Left lung (tissue), 14 donors: ENCODE measurements at places on chromosomes 1 and 21.

- no peak for DNase-seq
These were observed 31.0 kb upstream of the MAN1A2 start for GRCh38 chr1:117336088-117336817.

DNA sequence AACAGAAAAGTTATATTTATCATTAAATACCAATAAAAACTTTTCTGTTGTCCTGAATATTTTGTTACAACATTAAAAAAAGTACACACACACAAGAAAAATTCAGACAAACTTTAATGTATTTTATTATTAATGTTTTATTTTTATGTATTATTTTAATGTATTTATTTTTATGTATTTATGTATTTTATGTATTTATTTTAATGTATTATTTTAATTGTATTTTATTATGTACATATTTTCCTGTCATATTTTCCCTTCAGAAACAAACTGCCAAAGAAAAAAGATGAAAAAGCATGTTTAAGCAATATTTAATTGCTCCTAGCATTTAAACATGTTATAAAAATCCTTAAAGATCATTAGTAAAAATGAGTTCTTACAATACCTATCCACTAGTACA lies 222.1 kb downstream of the RERE start:
- DNase-seq = no peak

- DNase-seq = no peak
These were observed 75.4 kb downstream of the ETS2 start for GRCh38 chr21:38881131-38881530.

GRCh38 chr1:193614817-193615216 lies 428.4 kb upstream of the B3GALT2 start:
- DNase-seq = no peak

DNA sequence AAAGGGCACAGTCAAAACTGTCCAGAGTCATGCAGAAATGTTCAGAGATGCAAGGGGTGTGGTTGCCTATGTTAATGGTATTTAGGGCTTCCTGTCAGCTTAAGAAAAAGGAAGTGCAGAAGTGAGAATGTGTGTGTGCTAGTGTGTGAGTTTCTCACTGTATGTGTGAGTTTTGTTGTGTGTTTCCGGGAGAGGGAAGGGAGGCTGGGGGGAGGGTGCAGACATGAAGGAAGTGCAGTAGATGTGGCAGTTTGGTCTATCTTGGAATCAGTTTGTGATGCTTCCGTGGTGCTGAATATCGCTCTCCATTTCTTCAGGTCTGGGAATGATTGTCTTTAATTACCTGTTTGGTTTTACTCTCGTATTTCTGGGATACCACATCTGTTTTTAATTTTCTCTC lies 16.5 kb upstream of the ATP6V1G3 start:
- peak; percentile 40 for DNase-seq

DNA sequence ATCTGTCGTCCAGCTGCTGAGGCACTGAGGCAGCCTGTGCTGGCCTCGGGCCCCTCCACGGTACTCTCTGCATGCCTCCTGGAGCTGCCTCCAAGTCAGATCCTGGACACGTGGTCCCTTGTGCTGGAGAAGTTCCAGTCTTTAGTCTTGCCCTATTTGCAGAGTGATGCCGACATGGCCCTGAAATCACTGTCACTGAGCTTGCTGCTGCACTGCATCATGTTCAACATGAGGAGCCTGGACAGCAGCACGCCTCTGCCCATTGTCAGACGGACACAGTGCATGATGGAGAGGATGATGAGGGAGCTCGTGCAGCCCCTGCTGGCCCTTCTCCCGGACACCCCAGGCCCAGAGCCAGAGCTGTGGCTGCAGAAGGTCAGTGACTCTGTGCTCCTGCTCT lies 10.0 kb downstream of the URB2 start:
- DNase-seq = no peak

- no peak for DNase-seq
These were observed 38.6 kb upstream of the POFUT2 start for GRCh38 chr21:45326169-45326851.

DNA sequence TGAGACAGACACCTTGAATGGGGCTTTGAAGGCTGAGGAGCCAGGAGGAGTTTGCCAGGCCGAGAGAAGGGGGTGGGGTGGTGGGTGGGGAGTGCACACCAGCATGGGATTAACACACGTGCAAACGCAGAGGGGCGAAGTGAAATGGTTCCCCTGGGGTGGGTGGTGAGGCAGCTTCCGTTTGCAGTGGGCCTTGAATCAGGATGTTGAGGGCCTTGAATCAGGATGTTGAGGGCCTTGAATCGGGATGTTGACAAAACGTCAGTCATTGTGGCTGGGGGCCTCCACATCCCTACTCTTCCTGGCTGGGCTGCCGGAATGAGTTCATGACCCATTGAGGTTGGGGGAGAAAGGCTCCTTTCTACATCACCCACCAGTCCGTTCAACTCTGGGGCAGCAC lies 16.6 kb downstream of the LDLRAP1 start:
- DNase-seq = no peak

GRCh38 chr1:8943498-8944405 lies 1.9 kb upstream of the CA6 start:
- no peak for DNase-seq

DNA sequence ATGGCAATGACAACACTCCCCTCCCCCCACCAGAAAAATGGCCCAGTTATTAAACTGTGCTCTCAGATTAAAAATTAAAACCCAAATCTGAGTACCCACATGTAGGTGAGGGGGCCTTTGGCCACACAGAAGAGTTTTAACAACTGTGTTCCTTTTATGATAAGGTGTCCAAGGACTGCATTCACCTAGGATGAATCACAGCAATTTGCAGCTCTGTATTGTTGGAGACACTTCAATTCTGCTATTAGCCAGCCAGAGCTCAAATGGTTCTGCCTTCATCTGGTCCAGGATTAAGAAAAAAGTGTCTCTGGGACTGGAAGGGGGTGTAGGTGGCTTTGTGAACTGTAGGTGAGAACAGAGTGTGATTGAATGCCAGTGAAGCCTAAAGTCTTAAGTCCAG lies 43.3 kb upstream of the DIRAS3 start:
- no peak for DNase-seq

GRCh38 chr21:22342889-22343288 lies 1344.7 kb downstream of the NCAM2 start:
- DNase-seq = no peak

DNA sequence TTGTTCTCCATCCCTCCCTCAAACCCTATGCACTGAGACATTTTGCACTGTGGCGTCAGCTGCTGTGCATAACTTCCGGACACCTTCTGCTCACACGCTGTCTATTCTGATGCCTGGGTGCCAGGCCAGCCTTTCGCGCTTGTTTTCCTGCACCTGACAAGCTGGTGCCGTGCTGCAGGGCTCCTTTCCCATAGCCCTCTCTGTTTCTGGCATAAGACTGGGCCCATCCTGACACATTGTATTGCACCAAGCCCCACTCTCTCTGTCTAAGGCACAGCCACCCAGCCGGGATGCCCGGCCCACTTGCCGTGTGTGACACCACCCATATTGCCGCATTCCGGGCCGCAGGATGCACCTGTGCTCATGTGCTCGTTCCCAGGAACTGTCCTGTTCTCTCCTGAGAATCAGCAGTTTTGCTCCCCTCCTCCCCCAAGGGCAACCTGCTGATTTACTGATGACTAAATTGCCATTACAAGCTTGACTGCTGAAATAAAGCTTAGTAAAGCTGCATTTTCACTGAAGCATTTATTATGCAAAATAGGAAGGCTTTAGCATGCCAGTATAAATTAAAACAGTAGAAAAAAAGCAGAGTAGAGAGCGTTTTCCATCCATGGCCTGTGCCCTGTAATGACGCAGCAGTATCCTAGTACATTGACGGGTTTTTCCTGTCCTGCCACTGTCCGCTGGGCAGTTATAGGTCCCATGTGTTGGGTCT lies 88.0 kb downstream of the CD247 start:
- DNase-seq = peak; percentile 25

GRCh38 chr1:17949511-17949910 lies 158.1 kb upstream of the IGSF21 start:
- DNase-seq = no peak

GRCh38 chr1:54112705-54113368 lies 40.0 kb downstream of the CDCP2 start:
- peak; percentile 54 for DNase-seq

DNA sequence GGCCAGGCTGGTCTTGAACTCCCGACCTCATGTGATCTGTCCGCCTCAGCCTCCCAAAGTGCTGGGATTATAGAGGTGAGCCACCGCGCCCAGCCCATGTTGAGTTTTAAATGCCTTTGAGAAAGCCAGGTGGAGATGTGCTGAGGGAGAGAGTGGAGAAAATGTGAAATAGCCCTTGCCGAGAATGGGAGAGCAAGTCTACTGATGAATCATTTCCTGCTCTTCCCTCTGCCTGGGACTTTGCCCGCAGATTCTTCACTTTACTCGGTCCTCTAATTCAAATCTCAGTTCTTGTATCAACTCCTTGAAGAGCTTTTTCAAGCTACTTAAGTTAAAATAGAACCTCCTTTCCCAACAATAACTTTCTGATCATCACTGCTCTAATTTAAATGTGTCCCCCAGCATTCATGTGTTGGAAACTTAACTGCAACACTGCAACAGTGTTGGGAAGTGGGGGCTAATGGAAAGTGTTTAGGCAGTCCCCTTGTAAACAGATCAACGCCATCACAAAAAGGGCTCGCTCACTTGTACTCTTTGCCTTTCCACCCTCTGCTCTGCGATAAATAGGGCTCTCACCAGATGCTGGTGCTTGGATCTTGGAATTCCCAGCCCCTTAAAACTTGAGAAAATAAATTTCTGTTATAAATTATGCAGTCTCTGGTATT lies 27.8 kb downstream of the OSBPL9 start:
- DNase-seq = no peak

GRCh38 chr21:39633770-39634181 lies 21.0 kb downstream of the B3GALT5 start:
- no peak for DNase-seq

- no peak for DNase-seq
These were observed 9.8 kb upstream of the AADACL3 start for GRCh38 chr1:12706061-12706460.

GRCh38 chr1:37493336-37494098 lies 19.1 kb downstream of the ZC3H12A start:
- no peak for DNase-seq

DNA sequence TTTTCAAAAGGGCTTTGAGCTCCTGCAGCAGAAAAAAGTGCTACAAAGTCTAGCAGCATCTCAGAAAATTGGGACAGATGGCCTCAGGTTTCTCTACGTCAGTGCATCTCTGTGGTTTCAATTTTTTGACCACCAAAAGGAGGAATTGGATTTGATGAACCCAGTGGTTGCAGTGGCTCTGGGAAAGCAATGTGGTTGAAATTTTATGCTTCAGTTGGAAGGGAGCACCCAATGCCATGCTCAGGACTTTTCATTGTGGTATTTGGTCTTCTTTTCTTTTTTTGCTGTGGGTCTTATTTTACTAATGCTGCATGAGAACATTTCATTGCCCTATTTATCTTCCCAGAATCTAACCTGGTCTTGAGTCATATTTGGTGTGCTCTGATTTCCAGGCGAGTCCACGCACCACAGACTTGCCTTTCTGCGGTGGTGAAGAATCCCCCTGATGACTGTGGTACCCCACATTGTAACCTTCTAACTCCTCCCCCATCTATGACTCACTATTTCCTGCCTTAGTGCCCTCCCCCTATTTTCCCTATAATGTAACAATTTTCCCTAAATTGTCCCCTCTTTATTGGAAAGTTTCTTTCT lies 56.7 kb downstream of the S1PR1 start:
- DNase-seq = no peak

- no peak for DNase-seq
These were observed 5.9 kb upstream of the ATXN7L2 start for GRCh38 chr1:109477821-109478220.

DNA sequence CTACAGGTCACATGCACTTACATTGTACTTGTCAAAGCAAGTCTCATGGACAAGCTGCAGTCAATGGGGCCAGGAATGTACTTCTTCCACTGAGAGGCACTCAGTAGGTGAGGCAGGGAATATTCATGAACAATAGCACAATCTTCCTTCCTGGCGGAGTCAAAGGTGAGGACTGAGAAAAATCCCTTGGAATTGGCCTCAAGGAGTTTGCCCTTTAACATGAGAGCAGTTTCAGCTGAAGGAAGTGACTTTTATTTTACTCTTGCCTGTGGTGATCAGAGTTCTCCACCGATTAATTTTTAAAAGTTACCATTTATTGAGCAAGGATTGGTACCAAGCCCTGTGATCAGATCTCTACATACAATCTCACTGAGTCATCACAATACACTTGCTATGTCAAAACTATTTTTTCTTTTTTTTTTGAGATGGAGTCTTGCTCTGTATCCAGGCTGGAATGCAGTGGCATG lies 11.2 kb upstream of the AK2 start:
- no peak for DNase-seq

DNA sequence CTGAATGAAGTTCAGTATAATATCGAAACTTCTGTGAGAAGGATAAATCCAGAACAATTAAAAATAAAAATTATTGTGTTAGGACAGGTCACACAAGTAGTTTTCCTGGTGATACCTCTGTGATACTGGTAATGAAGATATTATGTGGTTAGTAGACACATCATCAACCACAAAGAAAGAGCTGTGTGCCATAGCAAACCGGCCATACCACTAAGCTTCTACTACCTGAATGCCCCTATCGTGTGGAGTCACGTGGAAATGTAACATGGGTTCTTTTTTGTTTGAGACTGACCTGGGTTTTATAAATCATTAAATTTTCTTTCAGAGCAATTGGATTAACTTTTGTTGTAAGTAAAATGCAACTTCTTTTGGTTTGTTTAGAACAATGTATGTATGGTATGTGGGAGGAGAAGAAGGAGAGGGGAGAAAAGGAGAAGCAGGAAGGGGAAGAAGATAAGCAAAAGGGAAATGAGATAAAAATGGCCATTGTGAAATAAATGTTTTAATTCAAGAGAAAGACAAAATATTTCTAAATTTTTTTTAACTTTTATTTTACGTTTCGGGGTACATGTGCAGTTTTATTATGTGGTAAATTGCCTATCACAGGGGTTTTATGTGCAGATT lies 58.2 kb upstream of the LRRC8B start:
- DNase-seq = no peak

DNA sequence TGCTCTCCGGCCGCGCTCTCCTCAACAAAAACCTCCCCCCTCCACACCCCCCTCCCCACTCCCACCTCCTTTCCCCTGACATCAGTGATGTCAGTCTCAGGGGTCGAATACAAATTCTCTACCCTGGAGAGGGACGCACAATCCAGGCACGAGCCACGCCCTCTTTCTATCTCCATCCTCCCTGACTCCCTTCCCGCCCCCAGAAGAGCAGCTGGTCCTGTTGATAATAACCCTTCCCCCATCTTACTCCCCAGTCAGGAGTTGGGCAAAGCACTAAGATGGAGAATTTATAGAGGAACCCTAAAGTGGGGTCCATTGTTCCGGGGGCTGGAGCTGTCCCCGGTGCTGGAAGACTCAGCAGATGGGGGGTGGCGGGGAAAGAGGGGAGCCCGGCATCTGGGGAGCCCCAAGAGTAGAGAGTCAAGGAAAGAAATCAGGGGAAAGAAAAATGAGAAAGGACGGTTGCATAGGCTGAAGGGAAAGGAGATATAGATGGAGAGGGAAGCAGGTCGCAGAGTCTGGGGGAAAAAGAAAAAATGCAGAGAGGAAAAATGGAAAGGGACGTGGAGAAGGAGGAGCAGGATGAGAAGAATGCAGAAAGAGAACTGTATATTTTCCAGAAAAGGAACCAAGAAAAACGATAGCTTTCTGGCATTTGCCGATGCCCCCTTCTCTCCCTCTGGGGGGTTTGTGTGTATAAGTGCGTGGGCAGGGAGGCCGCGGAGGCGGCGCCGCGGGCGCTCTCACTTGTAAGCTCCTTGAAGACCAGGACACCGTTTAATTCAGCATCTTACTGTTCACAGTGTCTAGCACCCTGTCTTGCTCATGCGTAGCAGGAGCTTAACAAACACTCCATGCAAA lies at the start of gene CELF3:
Gene CELF3, minus strand, starts transcription at position 33 of the 861 bp plus-strand sequence. CDS start 783 bp downstream, outside the sequence.
- DNase-seq = no peak

- DNase-seq = no peak
These were observed 351.5 kb upstream of the PLD5 start for GRCh38 chr1:242876030-242876429.
